ENCODE measurements at places on chromosomes 16 and 17.

GRCh38 chr17:80422276-80422675 is 7.3 kb downstream of the ENDOV start:
- no peak for DNase-seq

DNA sequence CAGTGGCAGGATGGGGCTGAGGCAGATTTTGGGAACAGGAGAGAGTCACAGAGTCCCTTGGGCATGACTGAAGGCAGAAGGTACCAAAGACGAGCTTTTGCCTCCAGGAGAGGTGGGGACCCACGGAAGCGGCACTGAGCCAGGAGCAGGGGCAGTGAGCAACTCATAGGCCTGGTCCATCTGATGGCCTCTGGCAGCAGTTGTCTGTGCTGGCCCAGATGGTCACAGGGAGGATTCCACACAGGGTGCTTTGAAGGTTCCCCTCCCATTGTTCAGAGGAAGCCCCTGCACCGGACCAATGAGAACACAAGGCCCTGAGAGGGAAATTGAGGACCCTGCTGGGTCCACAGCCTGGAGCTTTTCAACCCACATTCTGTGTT is 360.3 kb upstream of the TNRC6C start:
- no peak for DNase-seq

DNA sequence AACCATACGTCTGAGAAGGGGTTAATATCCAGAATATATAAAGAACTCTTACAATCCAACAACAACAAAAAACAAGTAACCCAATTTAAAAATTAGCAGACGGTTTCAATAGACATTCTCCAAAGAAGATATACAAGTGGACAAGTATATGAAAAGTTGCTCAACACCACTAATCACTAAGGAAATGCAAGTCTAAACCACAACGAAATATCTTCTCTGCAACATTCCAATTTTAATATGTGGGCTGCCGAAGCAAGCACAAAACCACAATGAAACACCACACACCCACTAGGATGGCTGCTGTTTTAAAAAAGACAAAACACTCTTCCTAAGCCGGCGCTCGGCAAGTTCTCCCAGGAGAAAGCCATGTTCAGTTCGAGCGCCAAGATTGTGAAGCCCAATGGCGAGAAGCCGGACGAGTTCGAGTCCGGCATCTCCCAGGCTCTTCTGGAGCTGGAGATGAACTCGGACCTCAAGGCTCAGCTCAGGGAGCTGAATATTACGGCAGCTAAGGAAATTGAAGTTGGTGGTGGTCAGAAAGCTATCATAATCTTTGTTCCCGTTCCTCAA is 5.9 kb upstream of the SLC13A2 start:
- DNase-seq: no peak

- DNase-seq: no peak
Observed at GRCh38 chr16:29694384-29695195, 15.6 kb downstream of the QPRT start.

- DNase-seq: no peak
Observed at GRCh38 chr17:77594416-77595209, 363.9 kb upstream of the TNRC6C start.

- no peak for DNase-seq
Observed at GRCh38 chr17:75810216-75810615, 25.6 kb downstream of the UNK start.

- no peak for DNase-seq
Observed at GRCh38 chr17:80761110-80761871, 216.7 kb downstream of the RPTOR start.

DNA sequence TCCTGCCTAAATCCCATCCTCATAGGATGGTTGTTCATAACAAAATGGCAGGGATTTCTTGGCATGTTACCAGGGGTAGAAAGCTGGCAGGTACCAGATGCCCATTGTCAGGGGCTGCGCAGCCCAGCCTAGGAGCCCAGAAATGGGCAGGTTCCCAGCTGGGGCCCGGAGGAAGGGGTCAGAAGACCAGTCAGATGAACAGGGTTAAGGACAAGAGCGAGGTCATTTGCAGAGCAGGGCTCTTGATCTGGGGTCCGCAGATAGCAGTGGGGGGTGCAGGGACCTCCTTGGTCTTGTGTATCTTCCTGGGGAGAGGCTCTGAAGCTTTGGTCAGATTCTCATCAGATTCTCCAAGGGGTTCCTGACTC is 52.3 kb upstream of the CDC42EP4 start:
- no peak for DNase-seq

DNA sequence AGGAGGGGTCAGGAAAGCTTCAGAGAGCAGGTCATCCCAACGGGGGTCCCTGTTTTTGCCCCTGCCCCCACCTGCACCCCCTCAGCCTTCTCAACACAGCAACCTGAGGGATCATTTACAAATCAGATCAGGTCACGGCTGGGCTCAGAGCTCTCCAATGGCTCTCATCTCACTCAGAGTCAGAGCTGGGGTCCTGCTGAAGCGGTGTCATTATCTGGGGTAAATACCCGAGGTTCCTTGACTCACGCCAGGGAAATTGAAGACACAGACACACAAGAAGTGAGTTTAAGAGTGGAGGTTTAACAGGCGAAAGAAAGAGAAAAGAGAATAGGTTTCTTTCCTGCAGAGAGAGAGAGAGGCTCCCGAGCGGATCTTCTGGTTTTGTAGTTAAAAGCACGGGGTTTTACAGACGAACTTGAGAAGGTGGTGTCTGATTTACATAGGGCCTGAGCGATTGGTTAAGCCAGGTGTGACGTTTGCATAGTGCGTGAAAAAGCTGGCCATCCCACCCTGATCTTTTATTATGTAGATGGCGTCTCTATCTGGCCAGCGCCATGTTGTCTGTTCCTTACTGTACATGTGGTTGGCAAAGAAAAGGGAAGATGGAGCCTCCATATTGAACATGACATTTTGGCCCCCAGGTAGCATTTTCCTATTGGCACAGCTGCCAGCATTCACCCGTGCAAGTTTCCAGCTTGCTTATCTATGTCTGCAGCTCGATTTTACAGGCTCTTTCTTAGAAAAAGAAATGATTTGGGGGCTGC is 51.4 kb downstream of the WSB1 start:
- no peak for DNase-seq

DNA sequence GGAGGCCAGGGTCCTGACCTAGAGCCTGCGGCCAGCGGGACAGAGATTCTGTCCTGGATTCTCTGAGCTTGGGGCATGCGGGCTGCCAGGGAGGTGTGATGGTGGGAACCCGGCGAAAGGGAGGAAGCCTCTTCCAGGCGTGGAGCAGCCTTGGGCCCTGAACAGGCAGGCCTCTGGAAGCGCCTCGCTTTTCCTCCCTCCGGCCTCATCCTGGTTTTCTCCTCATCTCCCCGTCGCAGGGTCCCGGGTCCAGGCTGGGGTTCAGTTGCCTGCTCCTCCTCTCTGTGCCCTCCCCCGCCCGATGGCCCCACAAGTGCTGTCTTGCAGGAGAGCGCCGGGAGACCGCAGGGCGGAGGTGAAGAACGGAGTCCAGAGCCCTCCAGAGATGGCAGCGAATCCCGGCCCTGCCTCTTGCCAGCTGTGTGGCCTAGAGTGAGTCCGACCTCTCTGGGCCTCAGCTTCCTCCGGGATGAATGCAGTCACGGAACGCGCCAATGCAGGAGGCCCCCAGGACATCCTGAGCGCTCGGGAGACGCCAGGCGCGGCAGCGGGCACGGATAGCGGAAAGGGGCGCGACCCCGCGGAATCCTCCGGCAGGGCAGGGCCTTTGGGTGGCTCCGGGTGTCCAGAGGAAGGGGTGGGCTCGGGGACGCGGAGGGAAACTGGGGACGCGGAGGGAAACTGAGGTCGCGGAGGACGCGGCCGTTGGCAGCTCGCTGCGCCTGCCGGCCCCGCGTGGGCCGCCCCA is 553 bp upstream of the RAB11FIP4 start:
- no peak for DNase-seq

- no peak for DNase-seq
Observed at GRCh38 chr16:69428652-69429051, 4.2 kb downstream of the CYB5B start.

GRCh38 chr16:70739389-70739788 is 53.5 kb upstream of the MTSS2 start:
- no peak for DNase-seq

DNA sequence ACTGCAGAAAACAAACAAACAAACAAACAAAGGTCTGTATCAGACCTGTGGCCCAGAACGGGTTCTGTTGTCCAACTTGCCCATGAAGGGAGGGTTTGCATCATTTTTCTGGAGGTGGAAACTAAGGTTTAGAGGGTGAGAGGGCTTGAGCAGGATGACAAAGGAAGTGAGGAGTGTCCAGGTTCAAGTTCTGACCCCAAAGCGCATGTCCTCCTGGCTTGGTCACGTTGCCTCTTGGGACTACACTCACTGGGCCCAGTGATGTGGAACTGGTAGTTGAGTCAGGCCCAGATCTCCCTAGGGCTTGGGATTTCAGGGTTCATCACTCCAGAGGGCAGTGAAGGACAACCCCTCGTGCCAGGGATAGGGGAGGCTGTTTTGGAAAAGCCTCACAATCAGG is 1.8 kb downstream of the SREBF1 start:
- DNase-seq: no peak

- no peak for DNase-seq
Observed at GRCh38 chr16:72561-73548, at the start of gene RHBDF1. RHBDF1 (minus strand) TSS chr16:72631; CDS start chr16:65015, 7,616 bp downstream.

GRCh38 chr17:71330099-71330375 is 790.8 kb upstream of the SOX9 start:
- DNase-seq: no peak

DNA sequence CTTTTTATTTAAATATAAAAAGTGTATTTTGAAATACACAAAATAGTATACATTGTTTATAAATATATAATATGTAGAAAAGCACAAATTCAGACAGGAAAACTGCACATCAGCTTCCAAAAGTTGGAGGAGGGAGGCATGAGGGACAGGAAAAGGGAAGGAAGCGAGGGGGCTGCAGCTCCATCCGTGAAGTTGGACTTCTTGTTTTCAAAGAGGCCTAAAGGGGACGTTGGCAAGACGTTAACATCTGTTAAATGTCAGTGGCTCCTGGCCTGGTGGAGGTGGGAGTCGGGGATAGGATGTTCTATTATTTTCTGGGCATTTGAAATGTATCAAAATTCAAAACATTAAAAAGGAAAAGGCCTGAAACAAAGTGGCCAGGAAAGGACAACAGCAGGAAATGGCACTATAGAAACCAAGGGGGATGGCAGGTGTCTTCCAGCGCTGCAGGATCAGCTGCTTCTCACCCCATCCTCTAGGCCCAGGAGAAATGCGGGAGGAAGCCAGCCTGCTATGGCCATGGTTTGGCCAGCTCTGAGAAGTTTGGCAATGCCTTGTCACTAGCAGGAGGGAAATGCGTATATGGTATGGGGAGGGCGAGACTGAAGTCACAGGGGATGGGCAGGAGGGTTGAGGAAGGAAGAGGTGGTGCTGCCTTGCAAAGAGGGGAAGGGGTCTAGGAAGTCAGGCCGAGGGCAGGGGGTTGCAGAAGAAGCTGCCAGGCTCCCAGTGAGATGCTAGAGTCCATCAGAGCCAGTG is 6.4 kb downstream of the CMTM2 start:
- DNase-seq: no peak

DNA sequence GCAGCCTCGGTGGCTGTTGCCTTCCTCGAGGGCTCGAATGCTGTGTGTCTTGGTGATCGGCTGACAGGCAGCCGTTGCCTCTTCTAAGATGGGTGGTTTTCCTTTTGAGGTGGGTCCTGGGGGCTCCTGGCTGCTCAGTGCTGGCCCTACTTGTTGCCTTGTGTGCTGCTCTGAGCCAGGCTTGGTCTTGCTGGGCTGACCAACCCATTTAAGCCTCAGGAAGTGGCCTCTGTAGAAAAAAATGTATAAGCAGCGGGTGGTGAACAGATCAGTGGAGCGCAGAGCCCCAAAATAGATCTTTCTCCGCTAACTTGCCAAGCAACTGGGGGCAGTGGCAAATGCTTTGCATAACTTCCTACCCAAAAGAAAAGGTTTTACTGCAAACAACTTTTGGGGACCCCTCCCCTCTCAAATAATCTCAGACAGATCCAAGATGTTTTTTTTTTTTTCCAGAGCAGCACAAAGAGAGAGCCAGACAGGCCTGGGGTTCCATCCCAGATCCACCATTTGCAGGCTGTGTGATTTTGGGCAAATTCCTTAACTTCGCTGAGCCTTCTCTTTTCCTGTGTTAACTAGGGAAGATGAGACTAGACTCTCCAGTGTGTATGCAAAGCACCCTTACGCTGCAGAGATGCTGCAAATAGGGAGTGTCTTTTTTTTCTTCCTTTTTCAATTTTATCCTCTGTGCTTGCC is 42.5 kb downstream of the PLCG2 start:
- no peak for DNase-seq

DNA sequence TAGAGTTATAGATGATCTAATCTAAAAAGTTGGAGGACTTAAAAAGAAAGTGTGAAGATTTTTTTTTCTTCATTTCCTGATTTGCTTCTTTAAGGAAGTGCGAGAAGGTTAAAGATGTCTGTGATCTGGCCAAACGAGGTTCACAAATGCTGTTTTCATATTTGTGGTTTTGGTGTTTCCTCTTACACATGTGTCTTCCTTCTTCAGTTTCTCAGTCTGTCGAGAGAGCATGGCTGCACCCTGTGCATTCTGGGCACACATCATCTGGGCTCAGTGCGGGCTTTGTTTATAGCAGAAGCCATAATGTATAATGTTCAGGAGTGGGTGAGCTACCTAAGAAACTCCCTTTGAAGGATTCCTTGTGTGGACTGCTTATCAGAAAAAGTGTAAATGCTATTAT is 260.4 kb upstream of the TBX2 start:
- no peak for DNase-seq

DNA sequence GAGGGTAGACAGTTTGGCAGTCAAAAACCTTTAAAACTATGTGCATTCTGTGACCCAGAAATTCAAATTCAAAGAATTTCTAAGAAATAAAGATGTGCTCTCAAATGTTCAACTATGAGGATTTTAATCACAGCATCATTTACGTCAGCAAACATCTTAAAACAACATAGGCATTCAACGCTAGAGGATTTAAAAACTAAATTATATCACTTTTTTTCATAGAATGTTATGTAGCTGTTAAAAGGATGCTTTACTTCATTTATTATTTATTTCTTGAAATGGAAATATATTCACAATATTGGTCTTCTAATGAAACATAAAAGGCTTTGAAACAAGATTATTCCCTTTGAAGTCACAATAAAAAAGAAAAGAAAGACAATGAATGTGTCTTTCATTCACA is 3.6 kb downstream of the GLP2R start:
- no peak for DNase-seq

- DNase-seq: peak; percentile 94
Observed at GRCh38 chr17:28750178-28751047, 6.6 kb downstream of the TRAF4 start.

DNA sequence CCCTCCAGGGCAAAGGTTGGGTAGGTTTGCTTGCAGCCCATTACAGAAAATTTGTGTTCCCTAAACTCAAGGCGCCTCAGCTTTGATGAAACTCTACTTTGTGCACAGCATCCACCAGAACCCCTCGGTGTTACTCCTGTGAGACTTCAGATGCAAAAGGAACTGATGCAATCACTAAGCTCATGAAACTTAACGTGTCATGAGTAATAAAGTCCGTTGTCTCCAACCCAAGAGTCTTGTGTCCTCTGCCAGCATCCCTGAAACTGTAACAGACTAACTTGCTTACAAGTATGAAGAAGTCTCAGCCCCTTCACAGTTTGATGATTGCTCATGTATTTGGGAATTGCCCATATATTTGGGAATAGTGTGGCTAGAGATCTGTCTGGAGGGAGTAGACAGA is 74.8 kb upstream of the MARCHF10 start:
- no peak for DNase-seq

- DNase-seq: no peak
Observed at GRCh38 chr17:80945736-80946135, 45.9 kb upstream of the CHMP6 start.

Measured in omental fat pad (tissue), 4 donors.